ENCODE measurements at places on chromosomes 7 and 10.

GRCh38 chr10:106410331-106410730 lies 754.2 kb downstream of the SORCS1 start:
- no peaks in the 10 kb centered on the region for H3K36me3 ChIP-seq
- no peak for DNase-seq
- H3K27me3 ChIP-seq: no peaks in the 10 kb centered on the region
- H3K4me1 ChIP-seq: no peaks in the 10 kb centered on the region

DNA sequence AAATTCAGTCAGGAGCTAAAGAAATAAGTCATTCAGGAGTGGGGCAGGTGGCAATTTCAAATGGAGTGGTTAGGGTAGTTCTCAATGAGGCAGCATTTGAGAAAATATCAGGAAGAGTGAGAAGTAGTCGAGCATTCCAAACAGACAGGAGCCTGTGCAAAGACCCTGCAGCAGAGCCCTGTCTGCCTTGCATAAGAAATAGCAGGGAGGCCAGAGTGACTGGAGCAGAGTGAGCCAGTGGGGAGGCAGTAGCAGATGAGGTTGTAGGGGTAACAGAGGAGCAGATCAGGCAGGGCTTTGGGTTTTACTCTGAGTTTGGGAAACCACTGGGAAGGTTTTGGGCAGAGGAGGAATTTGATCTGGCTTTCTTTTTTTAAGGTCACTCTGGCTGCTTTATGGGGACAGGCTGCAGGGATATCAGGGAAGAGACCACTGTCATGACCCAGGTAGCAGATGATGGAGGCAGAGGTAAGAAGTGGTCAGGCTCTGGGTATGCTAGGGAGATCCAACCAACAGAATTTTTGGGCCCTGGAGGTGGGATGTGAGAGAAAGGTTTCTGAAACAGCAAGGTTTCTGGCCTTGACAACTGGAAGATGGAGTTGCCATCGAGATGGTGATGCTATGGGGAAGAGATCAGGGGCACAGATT lies 1.3 kb upstream of the BLVRA start:
- no peaks in the 10 kb centered on the region for H3K27me3 ChIP-seq
- H3K4me1 ChIP-seq: peaks cover 56% of the 10 kb centered on the region
- H3K27ac ChIP-seq: peak overlapping the region; percentile 66
- no peak for DNase-seq

DNA sequence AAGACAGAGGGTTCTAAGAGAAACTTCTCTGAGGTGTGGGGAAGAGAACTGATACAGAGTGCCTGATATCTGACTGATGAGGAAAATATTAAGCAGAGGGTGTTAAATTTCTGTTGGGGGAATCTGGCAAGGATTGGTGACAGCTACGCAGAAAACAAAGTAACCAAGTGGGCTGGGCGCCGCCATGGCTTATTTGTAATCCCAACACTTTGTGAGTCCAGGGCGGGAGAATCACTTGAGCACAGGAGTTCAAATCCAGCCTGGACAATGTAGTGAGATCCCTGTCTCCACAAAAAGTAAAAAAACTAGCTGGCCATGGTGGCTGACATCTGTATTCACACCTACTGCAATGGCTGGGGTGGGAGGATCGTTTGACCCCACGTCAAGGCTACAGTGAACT lies 2.1 kb upstream of the C7orf25 start:
- peaks cover 6% of the 10 kb centered on the region for H3K36me3 ChIP-seq
- H3K4me3 ChIP-seq: no peak overlapping the region
- peak overlapping the region; percentile 58 for H3K27ac ChIP-seq
- H3K4me1 ChIP-seq: peaks cover 27% of the 10 kb centered on the region
- H3K27me3 ChIP-seq: no peaks in the 10 kb centered on the region

DNA sequence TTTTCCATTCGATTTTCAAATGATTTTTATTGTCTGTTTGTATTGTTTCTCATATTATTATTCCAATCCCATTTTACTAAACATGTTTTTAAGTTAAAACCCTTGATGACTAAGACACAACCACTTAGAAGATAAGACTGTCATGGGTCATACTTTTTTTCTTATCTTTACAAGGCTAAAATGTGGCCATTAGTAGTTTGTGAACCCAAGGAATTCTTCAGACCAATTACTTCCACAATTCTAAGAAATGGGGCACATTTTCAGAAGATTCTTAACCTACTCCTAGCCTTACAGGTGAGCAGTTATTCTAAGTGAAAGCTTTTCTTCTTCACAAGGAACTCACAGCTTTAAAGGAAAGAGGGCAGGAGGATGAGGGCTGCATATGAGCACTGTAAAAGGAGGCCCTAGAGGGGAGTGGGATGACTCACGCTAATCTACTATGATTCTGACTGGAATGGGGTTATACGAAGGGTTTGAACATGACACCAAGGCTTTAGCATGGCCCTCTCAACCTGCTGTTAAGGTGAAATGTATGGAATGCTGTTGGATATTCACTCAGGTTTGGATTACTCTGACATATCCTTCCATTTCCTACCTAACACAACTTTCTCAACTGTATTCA lies 81.0 kb downstream of the SORCS1 start:
- no peaks in the 10 kb centered on the region for H3K27me3 ChIP-seq
- H3K36me3 ChIP-seq: no peaks in the 10 kb centered on the region
- no peak for DNase-seq
- H3K4me3 ChIP-seq: no peak overlapping the region
- H3K4me1 ChIP-seq: no peaks in the 10 kb centered on the region

- no peaks in the 10 kb centered on the region for H3K27me3 ChIP-seq
- H3K27ac ChIP-seq: no peak overlapping the region
- no peaks in the 10 kb centered on the region for H3K36me3 ChIP-seq
- no peaks in the 10 kb centered on the region for H3K4me1 ChIP-seq
- no peak overlapping the region for H3K4me3 ChIP-seq
- DNase-seq: no peak
These were observed 208.6 kb downstream of the CXCL12 start for GRCh38 chr10:44176311-44176710.

DNA sequence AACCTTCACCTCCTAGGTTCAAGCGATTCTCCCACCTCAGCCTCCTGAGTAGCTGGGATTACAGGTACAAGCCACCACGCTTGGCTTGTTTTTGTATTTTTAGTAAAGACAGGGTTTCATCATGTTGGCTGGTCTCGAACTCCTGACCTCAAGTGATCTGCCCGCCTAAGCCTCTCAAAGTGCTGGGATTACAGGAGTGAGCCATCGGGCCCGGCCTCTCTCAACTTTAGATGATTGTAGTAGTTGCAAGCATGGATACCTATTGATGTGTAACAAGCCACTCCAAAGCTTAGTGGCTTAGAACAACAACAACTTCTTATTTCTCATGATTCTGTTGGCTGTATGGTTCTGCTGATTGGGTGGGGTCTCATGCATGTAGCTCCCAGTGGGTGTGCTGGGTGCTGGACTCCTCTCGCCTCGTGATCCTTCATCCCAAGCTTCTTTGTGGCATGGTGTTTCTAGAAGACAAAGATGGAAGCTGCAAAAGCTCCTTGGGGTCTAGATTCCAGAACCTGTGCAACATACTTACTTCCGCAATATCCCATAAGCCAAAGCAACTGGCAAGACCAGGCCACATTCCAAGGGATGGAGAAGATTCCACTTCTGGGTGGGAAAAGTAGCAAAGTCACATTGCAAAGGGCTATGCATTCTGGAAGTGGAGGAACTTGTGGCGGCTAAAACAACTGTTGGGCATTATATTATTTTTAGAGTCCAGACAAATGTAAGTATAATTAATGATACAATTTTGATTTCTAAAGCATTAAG lies 37.9 kb downstream of the SKIDA1 start:
- H3K36me3 ChIP-seq: no peaks in the 10 kb centered on the region
- H3K27me3 ChIP-seq: no peaks in the 10 kb centered on the region
- H3K4me3 ChIP-seq: no peak overlapping the region
- H3K27ac ChIP-seq: no peak overlapping the region
- no peak for DNase-seq
- no peaks in the 10 kb centered on the region for H3K4me1 ChIP-seq

GRCh38 chr10:30702860-30703259 lies 73.3 kb upstream of the LYZL2 start:
- no peak for DNase-seq
- H3K4me3 ChIP-seq: 0 out of 2 replicates have a peak overlapping the region, but pooled peaks have one; percentile 70
- H3K27ac ChIP-seq: peak overlapping the region; percentile 98
- peaks cover 41% of the 10 kb centered on the region for H3K4me1 ChIP-seq
- no peaks in the 10 kb centered on the region for H3K27me3 ChIP-seq

DNA sequence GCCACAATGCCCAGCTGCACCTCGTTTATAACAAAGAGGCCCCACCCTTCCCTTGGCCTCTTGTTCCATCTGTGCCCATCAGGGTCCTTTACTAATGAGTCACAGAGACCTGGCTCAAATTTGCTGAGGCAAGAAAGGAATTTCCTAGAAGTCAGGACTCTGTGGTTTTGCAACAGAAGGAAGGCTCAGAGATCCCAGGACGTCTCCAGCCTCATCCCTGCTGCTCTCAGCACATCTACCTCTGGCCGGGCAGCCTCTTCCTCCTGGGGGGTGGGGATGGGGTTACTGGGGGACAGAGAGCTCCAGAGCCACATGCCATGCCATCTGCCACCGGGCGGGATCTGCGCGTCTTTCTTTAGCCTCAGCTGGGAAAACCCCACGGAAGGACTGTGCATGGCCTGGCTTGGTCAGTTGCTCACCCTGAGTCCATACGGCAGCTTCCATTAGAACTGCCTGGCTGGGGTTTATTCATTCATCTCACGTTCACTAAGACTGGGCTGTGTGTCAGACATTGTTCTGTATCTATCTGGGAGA lies 41.9 kb upstream of the PSMG3 start:
- DNase-seq: no peak
- no peaks in the 10 kb centered on the region for H3K36me3 ChIP-seq
- no peak overlapping the region for H3K27ac ChIP-seq
- H3K4me1 ChIP-seq: no peaks in the 10 kb centered on the region
- no peak overlapping the region for H3K4me3 ChIP-seq

GRCh38 chr7:2670720-2671391 lies 17.1 kb upstream of the AMZ1 start:
- no peaks in the 10 kb centered on the region for H3K4me1 ChIP-seq
- H3K27me3 ChIP-seq: peaks cover 54% of the 10 kb centered on the region
- no peak overlapping the region for H3K27ac ChIP-seq
- no peak overlapping the region for H3K4me3 ChIP-seq

DNA sequence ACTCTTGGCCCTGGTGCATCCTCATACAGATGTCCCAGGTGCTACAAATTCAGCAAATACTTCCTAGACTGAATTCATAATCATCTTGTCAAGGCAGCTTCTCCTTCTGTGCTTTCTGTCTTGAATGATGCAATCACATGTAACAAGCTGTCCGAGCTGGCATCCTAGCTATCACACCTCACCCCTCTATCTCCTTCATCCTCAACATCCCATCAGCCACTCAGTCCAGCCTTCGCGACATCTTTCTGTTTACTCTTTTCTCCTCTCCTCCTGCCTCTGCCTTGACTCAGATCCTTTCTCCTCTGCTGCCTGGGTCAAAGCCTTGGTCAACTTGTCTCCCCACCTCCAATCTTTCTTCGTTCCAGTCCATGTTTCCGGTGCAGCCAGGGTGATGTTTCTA lies 240.4 kb upstream of the CELF2 start:
- no peaks in the 10 kb centered on the region for H3K27me3 ChIP-seq
- no peak overlapping the region for H3K27ac ChIP-seq
- no peaks in the 10 kb centered on the region for H3K36me3 ChIP-seq
- no peak overlapping the region for H3K4me3 ChIP-seq
- H3K4me1 ChIP-seq: peaks cover 15% of the 10 kb centered on the region
- no peak for DNase-seq

DNA sequence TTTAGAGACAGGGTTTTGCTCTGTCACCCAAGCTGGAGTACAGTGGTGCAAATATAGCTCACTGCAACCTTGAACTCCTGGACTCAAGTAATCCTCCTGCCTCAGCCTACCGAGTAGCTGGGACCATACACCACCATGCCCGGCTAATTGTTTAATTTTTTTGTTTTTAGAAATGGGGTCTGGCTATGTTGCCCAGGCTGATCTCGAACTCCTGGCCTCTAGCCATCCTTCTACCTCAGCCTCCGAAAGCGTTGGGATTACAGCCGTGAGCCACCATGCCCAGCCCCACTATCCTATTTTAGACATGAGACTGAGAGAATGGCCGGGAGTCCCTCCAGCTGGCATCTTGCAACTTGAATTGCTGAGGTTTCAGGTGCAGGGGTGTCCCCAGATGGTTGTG lies 39.4 kb downstream of the KCTD7 start:
- H3K4me3 ChIP-seq: no peak overlapping the region
- H3K4me1 ChIP-seq: no peaks in the 10 kb centered on the region
- H3K36me3 ChIP-seq: no peaks in the 10 kb centered on the region

GRCh38 chr10:14416308-14416700 lies 85.6 kb upstream of the FRMD4A start:
- no peaks in the 10 kb centered on the region for H3K27me3 ChIP-seq
- no peaks in the 10 kb centered on the region for H3K36me3 ChIP-seq
- DNase-seq: no peak
- H3K27ac ChIP-seq: no peak overlapping the region
- H3K4me1 ChIP-seq: no peaks in the 10 kb centered on the region

DNA sequence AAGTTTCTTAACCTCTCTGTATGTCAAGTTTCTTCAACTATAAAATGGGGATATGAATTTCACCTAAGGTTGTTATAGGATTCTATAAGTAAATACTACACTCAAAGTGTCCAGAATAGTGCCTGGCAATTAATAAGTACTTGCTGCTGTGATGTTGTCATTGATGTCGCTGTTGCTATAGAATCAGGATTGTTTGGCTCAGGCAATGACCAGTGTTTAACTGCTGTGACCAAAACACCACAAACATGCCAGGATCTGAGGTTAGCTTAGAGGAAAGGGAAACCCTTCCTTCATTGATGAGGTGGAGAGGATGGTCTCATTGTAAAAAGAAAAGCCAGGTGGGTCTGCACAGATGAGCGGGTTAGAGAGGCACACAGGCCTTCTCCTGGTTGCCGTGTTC lies 223.1 kb upstream of the INHBA start:
- H3K4me3 ChIP-seq: no peak overlapping the region
- no peak for DNase-seq
- no peaks in the 10 kb centered on the region for H3K36me3 ChIP-seq
- H3K27ac ChIP-seq: no peak overlapping the region
- H3K27me3 ChIP-seq: no peaks in the 10 kb centered on the region

- no peaks in the 10 kb centered on the region for H3K36me3 ChIP-seq
- no peaks in the 10 kb centered on the region for H3K4me1 ChIP-seq
- no peak overlapping the region for H3K4me3 ChIP-seq
These were observed 38.4 kb downstream of the TAF3 start for GRCh38 chr10:7856678-7857077.

- H3K27me3 ChIP-seq: no peaks in the 10 kb centered on the region
- H3K27ac ChIP-seq: no peak overlapping the region
- no peak for DNase-seq
- no peak overlapping the region for H3K4me3 ChIP-seq
These were observed 151.8 kb upstream of the AHR start for GRCh38 chr7:17146621-17147020.

- H3K4me1 ChIP-seq: peaks cover 14% of the 10 kb centered on the region
- H3K4me3 ChIP-seq: no peak overlapping the region
- no peaks in the 10 kb centered on the region for H3K27me3 ChIP-seq
These were observed 116.9 kb upstream of the PPIF start for GRCh38 chr10:79230328-79230830.

GRCh38 chr7:139294241-139294640 lies 46.9 kb upstream of the FMC1 start:
- no peaks in the 10 kb centered on the region for H3K36me3 ChIP-seq
- no peak overlapping the region for H3K4me3 ChIP-seq
- H3K27me3 ChIP-seq: no peaks in the 10 kb centered on the region
- no peaks in the 10 kb centered on the region for H3K4me1 ChIP-seq
- no peak for DNase-seq
